Skeletal muscle cell (primary cell): ENCODE measurements at places on chromosomes 6 and 20.
A peak's percentile ranks its signal among the peaks of the same experiment; 100 is the strongest.

DNA sequence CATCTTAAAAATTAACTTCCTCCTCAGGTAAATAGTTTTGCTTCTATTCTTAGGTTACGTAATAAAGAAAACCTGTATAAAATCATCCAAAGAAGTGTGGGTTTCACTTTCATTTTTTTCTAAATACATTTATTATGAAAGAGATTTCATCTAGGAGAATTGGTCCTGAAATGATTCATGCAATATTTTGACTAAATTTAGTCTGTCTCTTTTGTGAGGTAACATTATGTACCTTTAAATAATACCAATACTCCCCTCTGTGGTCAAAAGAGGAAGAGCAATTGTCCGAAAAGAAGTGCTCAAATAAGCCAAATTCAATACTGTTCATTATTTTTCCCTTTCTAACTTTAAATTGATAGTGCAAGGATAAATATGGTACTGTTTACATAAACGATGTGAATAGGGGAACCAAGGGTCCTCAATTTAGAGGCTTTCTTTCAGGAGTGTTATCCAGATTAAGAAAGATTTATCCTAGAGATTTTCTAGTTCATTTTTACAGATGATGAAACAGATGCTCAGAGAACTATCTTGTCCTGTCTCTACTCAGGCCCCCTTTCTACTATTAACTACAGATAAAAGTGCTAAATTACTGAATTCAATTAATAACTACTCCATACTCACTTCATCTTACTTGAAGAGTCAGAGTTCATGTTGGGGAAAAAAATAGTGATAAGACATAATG, 26.2 kb downstream of the CYP39A1 start:
- DNase-seq: peak; percentile 3

GRCh38 chr6:18352842-18353241, 34.3 kb upstream of the RNF144B start:
- no peak for DNase-seq

DNA sequence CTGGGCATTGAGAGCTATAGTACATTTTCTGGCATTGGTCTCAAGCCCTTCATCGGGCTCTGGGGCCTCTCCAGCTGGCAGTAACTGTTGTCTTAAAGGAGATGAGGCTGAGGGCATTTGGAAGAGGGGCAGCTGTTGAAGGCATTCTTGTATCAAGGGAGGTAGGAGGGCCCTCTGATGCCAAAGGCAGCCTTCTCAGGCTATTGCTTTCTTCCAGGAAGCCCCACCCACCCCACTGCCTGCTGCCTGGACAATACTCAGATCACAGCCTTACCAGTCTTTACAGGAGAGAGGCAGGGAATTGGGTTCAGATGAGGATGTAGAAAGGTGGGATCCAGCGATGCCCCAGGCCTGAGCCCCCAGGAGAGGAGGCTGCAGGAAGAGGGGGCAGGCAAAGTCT, 46.0 kb downstream of the CPXM1 start:
- no peak for DNase-seq

GRCh38 chr6:1970151-1970561, 275.2 kb downstream of the GMDS start:
- no peak for DNase-seq
